ENCODE measurements at places on chromosomes 7 and 10.

GRCh38 chr7:51591223-51591622 is 274.6 kb upstream of the COBL start:
- no peak for DNase-seq

DNA sequence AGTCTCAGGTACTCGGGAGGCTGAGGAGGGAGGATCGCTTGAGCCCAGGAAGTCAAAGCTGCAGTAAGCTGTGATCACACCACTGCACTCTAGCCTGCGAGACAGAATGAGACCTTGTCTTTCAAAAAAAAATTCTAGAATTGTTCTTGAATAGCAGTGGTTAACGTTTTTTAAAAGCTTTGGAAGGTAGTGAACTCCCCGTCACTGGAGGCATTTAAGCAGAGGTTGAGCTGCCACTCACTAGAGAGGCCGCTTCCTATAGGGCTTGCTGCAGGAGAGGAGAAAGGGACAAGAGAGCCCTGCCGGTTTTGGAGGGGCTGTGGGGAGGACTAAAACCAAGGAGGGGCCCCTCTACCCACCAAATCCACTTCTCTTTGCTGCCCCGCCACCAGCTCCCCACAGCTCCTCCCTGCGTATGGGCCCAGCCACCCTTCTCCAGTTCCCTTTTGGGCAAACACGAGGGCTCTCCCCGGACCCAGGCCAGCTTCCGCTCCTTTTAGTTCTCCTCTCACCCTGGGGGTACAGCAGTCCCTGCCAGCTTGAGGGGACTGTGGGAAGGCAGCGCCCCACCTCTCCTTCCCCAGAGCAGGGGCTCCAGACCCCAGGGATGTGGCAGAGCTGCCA is 86.9 kb upstream of the GTF2I start:
- DNase-seq: no peak

DNA sequence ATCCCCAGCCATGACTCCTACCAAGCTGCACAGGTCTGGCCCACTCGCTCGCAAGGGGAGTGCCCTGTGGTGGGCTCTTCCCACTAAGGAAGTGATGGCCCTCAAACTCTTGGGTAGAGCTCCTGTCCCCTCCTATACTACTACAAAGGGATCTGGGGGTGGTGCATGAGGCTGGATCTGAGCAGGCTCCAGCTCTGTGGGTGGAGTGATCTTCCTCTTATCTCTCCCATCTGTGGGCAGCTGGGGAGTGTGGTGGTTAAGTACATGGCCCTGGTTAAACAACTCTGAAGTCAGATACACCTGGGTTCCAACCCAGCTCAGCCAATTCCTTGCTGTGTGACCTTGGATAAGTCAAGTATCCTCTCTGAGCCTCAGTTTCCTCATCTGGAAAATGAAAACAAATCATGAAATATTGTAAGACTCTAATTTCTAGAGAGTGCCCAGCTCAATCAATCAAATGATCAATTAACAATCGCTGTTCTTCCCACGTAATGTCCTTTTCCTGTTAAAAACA is 17.4 kb downstream of the DDIT4 start:
- DNase-seq: peak; percentile 76

GRCh38 chr7:83629117-83629880 is 19.6 kb downstream of the SEMA3E start:
- no peak for DNase-seq

DNA sequence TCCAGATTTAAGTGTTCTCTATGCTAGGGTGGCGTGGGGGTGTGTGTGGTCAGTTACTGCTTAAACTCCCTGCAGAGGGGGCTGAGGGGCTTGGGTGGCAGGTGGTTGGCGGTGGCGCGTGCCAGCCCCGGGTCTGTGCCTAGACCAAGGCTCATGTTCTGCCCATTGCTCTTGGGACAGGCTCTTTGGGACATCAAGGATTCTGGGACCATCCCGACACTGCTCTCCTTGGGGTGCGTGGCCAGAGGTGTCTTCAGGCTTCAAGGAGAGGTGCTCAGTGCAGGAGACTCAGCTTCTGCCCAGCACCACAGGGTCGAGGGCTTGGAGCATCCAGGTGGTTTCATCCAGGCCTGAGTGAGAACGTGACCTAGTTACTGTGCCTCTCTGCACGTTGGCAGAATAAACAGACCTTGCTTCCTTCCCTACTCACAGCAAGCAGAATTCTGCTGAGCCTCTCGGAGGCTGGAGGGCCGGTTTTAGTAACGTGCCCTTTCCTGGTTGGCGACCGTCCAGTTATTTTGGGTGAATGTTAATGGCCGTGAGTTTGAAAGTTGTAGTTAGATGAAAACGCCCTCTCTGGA is 39.9 kb downstream of the CAMK1D start:
- peak; percentile 40 for DNase-seq

- no peak for DNase-seq
These were observed 34.8 kb upstream of the HNRNPH3 start for GRCh38 chr10:68296843-68297663.

Measured in activated CD8-positive, alpha-beta memory T cell treated with anti-CD3 and anti-CD28 coated beads, Interleukin-2, amount 50 U/mL, for 48 hours (primary cell).